ENCODE measurements at places on chromosomes 7 and 10.

DNA sequence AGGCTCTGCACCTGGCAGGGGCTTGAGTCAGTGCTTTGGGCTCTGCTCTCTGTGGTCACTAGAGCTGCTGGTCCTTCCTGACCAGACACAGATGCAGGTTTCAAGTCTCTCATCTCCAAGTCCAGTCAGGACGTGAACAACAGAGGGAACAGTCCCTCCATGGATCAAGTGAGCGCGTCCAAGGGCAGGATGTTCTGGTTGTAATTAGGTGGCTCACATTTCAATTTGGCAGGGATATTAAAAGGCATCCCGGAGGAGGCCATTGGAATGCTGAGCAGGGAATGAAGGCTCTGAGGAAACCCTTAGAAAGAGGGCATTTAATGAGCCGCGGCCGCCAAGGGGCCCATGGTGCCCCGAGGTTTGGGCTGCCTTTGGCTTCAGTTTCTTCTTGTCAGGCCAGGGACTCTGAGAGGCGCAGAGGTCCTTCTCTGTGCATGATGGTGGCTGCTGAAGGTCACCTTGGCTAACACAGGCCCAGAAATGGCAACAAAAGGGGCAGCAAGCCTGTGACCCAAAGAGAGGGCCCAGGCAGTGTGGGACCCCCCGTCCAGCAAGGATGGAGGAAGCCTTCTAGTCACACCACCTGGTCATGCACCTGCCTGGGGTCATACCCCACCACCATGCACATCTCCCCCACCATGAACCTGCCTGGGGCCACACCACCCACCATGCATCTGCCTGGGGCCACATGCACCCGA, 30.7 kb upstream of the INPP5A start:
- no peak for DNase-seq

GRCh38 chr7:66564045-66564444, 64.6 kb upstream of the KCTD7 start:
- DNase-seq, result no peak

GRCh38 chr10:69220041-69220451, at the start of gene HKDC1:
Gene HKDC1, plus strand, starts transcription at chr10:69220332. Its CDS starts 104 bp downstream, at chr10:69220436.
- DNase-seq, result no peak

DNA sequence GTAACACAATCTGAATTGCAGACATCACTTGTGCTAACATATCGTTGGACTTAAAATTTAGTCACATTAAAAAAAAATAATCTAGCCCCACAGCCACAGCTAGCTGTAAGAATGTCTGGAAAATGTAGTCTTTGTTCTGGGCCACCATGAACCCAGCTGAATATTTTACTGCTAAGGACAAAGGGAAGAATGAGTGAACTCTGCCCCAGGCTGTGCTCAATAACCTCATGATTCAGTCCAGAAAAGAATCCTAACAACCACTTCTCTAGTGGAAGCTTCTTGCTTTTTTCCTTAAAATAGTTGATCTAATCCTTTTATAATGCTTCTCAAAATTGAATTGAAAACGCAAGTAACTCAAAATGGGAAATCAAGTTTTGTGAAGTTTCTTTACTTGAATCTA, 25.6 kb upstream of the SOSTDC1 start:
- DNase-seq, result no peak

DNA sequence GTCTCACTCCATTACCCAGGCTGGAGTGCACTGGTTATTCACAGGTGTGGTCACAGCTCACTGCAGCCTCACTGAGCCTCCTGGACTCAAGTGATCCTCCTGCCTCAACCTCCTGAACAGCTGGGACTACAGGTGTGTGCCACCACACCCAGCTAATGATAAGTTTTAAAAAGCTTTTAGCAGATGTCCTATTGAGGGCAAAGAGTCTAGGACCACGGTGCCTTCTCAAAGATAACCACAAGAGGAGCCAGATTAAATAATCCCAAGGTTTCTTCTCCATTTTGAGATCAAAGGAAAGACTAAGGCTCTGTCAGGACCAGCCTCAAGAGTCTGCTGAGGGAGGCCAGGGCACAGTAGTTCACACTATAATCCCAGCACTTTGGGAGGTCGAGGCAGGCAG, 4.7 kb downstream of the ATP5MF start:
- no peak for DNase-seq

DNA sequence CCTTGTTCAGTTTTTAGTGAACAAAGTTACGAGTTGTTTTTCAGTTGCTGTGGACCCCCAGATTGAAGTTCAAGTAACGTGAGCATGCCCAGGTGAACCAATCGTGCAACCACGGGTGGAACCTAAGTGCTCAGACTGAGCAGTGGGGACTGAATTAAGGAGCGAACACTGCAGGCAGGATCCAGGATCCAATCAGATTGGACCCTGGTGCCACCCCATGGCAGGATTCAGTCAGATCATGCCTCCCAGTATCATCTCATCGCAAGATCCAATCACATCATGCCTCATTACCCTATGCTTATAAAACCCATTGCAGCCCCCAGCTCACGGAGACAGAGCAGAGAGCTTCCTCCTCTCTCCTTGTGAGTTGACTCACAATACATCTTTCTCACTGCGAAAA, 80.9 kb downstream of the PFKFB3 start:
- DNase-seq, result no peak

DNA sequence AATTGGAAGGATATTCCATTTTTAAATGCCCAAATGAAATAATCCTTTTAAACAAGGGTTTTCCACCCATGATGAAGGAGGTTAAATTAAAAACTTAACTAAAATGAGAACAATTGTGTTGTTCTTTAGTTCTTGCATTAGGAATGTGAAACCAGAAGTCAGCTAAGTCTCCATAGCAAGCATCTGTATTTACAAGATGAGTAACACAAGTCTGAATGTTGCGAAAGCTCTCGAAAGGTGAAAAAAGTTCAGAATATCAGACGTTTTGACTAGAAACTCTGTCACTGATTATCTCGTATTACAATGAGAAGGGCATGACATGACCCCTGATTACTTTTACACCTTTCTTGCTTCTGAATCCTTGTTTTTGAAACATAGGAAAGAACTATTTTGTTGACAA, 149.6 kb downstream of the BICC1 start:
- DNase-seq, result no peak

DNA sequence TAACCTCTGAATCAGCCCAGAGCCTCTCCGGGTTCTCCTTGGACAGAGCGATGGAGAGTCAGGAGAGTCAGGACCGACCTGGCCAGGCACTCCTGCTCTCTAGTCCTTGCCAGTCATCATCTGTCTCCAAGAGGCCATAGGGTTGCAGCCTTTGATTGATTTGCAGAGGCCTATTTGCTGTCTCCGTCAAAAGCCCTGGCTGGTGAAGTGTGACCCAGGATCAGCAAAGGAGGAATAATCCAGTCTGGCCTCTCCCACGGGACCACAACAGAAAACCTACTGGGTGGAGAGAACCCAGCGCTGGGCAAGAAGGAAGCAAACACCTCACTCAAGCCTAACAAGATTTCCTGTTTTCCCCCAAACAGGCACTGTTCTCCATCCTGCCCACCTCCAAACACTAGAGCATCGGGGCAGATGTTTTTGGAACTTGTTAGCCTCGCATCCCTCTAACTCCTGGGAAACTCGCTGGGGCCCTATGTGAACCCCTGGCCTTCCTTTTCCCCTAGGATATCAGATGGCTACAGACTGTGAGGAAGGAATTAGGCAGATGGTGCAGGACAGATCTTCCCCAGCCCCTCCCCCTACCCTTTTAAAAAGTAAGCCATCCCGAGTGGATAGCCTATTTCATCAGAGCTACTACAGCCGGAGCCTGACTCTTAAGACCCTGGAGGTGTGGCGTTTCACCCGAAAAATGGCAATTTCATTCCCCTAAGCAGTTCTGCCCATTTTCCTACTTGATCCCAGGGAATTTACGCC, 54.3 kb downstream of the PODXL start:
- no peak for DNase-seq

DNA sequence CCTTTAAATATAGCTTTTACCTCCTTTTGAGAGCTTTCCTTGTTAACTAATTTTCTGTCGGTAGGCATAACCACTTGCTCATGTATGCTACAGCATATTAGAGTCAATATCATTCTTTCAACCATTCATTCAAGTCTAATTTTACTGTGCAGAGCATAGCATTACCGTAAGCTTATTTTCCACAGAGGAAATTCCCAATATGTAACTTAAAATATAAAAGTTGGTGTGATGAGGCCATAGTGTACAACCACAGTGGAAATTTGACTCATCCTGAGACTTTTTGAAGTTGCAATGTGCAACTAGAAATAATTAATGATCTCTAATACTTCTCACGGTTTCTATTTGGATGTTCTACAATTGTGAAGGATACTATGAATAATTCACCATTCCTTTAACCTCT, 80.6 kb upstream of the KLF6 start:
- DNase-seq, result no peak

DNA sequence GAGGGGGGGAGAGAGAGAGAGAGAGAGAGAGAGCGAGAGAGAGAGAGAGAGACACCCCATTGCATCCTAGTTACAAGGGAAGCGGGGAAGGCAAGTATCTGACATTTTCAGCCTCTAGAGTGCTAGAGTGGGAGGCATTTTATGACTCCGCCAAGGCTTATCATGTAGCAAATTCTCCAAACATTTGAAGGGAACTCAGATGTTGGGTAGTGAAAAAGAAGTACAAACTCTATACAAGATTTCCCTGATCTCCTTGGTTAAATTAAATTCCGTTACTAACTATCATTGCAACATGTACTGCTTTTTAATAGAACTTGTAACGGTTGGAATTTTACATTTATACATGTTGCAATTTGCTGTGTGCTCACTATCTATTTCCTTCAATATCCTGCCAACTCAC, 83.4 kb upstream of the FAM3C start:
- DNase-seq, result no peak

DNA sequence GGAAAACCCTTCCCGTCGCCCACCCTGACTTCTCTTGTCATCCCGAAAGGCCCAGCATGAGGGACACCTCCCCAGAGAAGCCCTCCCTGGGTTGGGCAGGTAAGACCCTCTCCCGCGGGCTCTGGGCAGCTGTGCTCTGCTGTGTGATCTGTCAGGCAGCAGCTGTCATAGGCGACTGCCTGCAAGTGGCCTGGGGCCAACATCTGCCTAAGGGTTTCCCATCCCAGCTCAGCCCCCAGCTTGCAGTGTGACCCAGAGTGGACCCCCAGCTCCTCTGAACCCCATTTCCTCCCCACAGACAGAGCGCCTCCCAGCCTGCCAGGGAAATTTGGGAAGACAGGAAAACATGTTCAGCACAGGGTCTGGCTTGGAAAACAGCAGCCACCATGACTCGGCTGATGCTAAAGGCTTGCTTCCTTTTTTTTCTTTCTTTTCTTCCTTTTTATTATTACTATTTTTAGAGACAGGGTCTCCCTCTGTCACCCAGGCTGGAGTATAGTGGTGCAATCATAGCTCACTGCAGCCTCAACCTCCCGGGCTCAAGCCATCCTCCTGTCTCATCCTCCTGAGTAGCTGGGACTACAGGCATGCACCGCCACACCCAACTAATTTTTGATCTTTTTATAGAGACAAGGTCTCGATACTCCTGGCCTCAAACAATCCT, 18.3 kb upstream of the TNRC18 start:
- DNase-seq, result no peak

GRCh38 chr7:118327174-118327573, 102.7 kb downstream of the ANKRD7 start:
- no peak for DNase-seq

DNA sequence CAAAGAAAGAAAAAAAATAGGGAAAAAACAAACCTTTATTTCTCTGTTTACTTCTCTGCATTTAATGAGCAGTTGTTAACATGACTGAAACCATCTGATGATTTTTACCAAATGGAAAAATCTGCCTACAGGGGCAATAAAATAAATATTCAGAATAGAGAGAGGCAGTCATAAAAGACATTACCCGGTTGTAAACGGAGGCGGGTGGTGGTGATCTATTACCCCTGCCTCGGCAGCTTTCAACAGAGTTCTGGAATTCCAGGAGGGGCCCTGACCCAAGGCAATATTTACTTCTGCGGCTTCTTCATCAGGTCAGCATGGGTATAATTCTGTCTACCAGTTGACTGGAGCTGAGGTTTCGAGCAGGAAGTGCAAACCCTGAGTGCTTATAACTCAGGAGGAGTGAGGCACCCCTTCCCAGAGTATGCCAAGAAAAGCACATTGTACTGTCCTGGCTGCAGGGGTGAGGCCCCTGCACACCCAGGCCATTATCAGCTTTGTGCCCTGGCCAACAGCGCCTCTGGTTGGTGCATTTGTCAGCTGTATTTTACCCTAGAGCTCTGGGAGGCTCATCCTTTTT, 8.2 kb upstream of the CXCL12 start:
- no peak for DNase-seq

DNA sequence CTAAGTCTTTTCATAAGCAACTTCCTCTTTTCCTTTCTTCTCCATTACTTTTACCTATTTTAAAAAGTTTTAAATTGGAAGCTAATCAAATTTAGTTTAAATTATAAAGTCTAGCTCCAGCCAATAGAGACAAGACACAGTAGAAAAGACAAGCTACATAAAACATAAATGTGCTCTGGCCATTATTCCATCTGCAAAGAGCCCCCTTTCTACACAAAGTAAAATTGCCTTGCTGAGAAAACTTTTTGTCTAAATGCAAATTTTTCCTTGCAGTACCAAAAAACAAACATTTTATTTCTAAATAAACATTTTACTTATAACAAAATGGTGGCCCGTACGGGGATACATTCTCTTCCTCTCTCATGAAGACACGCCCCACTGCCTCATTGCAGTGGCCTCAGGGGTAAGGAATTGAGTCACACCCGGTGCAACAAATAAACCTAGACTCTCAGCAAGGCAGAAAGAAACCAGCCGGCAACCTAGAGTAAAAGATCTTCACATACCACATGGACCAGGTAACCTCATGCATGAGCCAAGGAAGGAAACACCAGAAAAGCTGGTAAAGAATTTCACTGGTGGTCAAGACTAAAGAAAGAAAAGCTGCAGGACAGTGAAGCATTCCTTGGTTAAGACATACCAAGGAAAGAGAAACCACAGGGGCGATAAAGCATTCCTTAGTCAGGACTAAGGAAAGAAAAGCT, 71.6 kb upstream of the ZNF746 start:
- DNase-seq, result no peak

- no peak for DNase-seq
These were observed 28.2 kb upstream of the ZCCHC24 start for GRCh38 chr10:79473496-79474095.

DNA sequence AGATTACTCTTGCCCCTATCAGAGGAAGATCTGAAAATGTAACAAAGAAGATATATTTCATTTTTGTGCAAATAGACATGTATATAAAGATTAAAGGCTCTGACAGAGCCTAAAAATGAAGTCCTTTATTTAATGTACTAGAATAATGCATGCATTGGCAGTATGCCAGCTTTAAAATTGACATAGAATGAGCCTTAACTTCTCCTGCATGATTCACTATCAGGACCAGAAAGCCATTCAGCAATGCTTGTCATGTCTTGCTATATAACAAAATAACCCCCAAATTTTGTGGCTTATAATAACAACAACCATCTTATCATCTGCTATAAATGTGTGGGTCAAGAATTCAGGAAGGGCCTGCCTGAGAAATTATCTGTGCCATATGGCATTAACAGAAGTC, 411.9 kb downstream of the GRM8 start:
- DNase-seq, result no peak

GRCh38 chr7:126774077-126774476, 478.7 kb downstream of the GRM8 start:
- no peak for DNase-seq

All from CMK (cell line).